Liver (tissue), 10 donors: ENCODE measurements at places on chromosomes 3 and 15. TPM values are rescaled to one million over a fixed set of nuclear protein-coding genes. Genes with fewer than 3 reads are reported as not detected.

DNA sequence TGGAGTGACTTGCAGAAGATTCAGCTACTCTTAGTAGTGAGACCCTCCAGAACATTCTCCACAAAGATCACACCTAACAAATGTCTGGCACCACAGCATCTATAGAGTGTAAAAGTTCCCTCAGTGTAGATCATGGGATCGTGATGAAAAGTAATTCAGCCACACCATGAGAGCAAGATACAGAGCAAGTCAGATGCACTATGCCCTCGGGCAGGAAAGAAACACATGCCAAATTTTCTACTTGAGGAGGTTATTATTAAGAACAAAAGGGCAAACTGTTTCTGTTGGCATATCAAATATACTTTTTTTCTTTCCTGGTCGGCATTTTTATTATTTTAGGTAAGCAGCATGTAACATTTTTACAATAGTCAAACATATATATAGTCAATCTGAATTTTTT, 44.8 kb upstream of the SNTN start:
- no peak overlapping the region for H3K4me3 ChIP-seq
- DNase-seq: no peak
- H3K27ac ChIP-seq: no peak overlapping the region
- no peaks in the 10 kb centered on the region for H3K36me3 ChIP-seq
- H3K4me1 ChIP-seq: no peaks in the 10 kb centered on the region
- no peaks in the 10 kb centered on the region for H3K27me3 ChIP-seq

CLRN1 gene
- not detected for total RNA-seq

DNA sequence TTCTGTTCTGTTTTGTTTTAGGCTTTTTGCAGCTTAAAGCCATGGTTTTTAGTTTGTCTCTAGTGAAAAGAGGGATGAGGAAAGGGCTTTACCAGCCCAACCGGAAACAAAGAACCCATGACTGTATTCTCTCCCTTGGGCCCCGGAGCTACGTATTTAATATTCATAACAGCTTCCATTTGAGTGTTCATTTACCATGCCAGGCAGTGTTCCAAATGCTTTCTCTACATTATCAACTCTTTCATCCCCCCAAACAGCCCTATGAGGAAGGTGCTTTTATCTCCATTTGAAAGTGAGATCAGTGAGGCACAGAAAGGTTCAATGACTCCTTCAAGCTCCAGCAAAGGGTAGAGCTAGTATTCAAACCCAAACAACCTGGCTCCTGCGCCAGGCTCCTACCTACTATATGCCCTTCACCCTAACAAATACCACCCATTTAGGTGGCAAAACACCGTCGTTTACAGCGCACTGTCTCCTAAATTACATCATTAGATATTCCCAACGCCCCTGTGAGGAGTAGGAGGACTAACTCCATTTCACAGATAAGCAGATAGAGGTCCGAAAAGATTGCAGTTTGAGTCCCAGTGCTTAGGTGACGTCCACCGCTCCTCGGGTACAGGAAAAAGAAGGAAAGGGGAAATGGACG, 27.9 kb downstream of the GTPBP8 start:
- no peak for DNase-seq
- no peaks in the 10 kb centered on the region for H3K27me3 ChIP-seq
- H3K4me1 ChIP-seq: peaks cover 4% of the 10 kb centered on the region
- peak overlapping the region; percentile 94 for H3K4me3 ChIP-seq
- H3K36me3 ChIP-seq: peaks cover 24% of the 10 kb centered on the region

AADACL2 gene
- not detected for total RNA-seq

CKMT1B gene
- total RNA-seq: not detected

ZMYND10 gene
- 0.09 TPM for total RNA-seq

DNA sequence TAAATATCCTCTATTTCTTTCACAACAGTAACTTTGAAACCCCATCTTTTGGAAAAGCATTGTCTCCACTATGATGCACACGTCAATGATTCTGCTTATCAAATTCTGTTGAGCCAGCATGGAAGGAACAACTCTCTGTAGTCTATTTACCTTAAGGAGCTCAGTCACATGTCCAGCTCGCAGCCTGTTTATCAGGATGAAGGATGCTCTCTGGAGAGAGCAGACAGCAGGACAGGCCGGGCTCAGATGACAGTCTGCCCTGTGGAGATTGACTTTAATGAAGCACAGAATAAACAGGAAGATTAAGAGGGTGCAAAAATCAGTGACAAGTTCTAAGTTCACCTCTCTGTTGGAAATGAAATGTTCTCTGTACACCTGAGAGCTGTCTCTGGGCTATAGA, 30.6 kb upstream of the MNS1 start:
- no peak for DNase-seq
- no peaks in the 10 kb centered on the region for H3K36me3 ChIP-seq
- H3K4me1 ChIP-seq: no peaks in the 10 kb centered on the region
- H3K27me3 ChIP-seq: no peaks in the 10 kb centered on the region
- H3K4me3 ChIP-seq: no peak overlapping the region

- H3K4me3 ChIP-seq: no peak overlapping the region
- no peaks in the 10 kb centered on the region for H3K4me1 ChIP-seq
- H3K27me3 ChIP-seq: no peaks in the 10 kb centered on the region
- no peak overlapping the region for H3K27ac ChIP-seq
- DNase-seq: no peak
Measured at GRCh38 chr3:160921020-160921635, 165.1 kb downstream of the PPM1L start.

FGF7 gene
- not detected for total RNA-seq

DNA sequence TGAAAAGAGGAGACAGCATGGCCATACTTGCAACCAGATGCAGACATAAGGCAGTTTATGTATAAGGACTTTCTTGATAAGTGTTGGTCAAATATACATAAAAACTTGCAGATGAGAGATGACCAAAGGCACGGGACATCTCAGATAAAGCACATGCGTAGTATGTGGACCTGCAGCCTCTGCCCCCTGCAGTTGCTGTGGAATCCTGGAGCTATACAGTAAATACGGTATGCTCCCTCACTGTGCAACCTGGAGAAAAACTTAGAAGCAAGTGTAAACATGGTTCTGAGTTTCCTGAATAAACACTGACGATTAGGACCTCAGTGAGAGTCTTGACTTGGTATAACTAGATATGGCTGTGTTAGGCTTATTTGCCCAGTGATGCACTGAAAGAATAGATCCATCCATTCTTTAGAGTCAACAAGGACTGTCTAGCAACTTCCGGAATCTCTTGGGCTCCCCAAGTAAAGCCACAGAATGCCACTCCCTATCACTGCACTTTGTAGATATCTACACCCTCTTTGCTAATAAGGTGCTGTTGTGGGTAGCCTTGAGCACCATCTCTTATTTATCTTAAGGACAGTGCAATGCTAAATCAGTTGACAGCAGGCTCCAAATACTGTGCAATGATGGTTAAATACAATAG, 40.2 kb downstream of the GJD2 start:
- no peaks in the 10 kb centered on the region for H3K27me3 ChIP-seq
- no peak overlapping the region for H3K4me3 ChIP-seq
- no peaks in the 10 kb centered on the region for H3K36me3 ChIP-seq
- no peak for DNase-seq
- peaks cover 2% of the 10 kb centered on the region for H3K4me1 ChIP-seq

DNA sequence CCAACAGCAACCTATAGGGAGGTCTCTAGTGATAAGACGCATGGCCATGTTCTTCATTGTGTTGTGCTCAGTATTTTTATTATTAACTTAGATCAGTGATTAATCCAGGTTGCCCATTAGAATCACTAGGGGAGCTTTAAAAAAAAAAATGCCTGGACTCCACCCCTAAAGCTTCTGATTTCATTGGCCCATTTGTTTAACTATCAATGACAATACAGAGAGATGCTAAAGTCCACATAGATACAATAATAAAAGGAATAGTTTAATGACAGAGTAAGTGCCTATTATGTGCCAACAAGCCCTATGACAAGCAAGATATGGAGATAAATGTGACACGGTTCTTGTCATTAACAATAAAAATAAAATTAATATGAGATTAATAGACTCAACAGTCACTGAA, 55.8 kb downstream of the ATP8B4 start:
- H3K36me3 ChIP-seq: no peaks in the 10 kb centered on the region
- no peaks in the 10 kb centered on the region for H3K4me1 ChIP-seq
- DNase-seq: no peak
- no peak overlapping the region for H3K4me3 ChIP-seq
- no peak overlapping the region for H3K27ac ChIP-seq

DNA sequence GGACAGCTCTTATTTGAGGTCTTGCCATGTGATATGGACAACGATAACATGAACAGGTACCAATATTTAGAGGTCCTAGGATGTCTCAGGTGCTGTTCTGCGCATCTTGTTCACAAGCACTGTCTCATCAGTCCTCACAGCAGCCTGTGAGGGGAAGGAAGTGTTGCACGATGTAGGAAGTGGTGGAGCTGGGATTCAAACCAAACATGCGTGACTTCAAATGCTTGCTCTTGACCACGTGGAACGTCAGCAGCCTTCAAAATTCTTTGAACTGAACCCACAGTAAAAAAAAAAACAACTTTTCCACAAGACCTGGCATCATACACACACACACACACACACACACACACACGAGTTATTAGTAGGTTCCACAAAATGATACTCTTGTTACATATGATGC, 153.4 kb upstream of the SMAD3 start:
- no peaks in the 10 kb centered on the region for H3K36me3 ChIP-seq
- no peak overlapping the region for H3K4me3 ChIP-seq
- no peaks in the 10 kb centered on the region for H3K4me1 ChIP-seq
- H3K27me3 ChIP-seq: no peaks in the 10 kb centered on the region
- no peak for DNase-seq

DNA sequence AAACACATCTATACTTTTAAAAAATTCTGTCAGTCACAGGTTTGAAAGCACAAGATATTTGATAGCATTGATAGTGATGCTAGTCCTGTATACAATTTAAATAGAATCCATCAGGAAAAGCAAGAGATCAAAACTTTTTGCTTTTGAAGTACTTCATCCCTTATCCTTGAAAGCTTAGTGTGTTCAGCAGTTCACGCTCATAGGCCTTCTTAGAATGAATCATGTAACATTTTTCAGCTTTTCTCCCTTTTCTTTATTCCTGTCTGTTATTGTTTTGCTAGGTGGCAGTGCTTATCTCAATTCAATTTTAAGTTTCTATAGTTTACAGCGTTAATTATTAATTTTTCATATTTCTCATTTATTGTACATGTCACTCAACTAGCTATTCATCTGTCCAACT, 69.1 kb downstream of the FGF7 start:
- H3K36me3 ChIP-seq: no peaks in the 10 kb centered on the region
- no peak for DNase-seq
- no peaks in the 10 kb centered on the region for H3K4me1 ChIP-seq
- no peak overlapping the region for H3K27ac ChIP-seq

- no peak overlapping the region for H3K27ac ChIP-seq
- H3K4me3 ChIP-seq: no peak overlapping the region
- no peaks in the 10 kb centered on the region for H3K36me3 ChIP-seq
- peak; percentile 54 for DNase-seq
- H3K27me3 ChIP-seq: no peaks in the 10 kb centered on the region
- H3K4me1 ChIP-seq: no peaks in the 10 kb centered on the region
Measured at GRCh38 chr15:79595995-79596622, 164.0 kb downstream of the MINAR1 start.
